ENCODE measurements at places on chromosomes 16 and 17.

DNA sequence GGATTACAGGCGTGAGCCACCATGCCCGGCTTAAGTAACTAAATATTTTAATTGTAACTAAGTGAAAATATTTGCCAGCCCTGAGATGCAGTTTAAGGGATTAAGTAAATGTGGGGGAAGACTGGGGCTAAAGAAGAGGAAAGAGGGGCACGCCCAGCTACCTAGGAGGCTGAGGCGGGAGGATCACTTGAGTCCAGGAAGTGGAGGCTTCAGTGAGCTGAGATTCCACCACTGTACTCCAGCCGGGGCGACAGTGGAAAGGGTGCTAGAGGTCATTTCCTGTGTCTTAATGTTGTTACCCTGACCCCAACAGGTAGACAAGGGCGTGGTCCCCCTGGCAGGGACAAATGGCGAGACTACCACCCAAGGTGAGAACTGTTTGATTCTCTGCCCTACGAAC lies 2.8 kb downstream of the ALDOA start:
- no peak for DNase-seq

DNA sequence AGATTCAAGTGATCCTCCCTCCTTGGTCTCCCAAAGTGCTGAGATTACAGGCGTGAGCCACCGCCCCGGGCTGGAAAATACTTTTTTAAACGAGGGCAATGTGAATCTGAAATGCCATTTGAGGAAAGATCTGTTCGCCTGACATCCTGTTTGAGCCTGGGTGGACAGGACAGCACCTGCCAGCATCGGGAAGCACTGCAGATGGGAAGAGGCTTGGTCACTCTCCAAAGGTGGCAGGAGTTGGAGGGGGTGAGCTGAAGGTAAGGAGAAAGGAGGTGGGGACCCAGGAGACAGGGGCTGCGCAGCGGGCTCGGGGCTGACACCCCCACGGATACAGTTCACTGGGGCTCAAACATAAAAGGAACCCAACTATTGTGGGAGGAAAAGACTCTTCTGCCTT lies 3.9 kb upstream of the BIRC5 start:
- DNase-seq = no peak

DNA sequence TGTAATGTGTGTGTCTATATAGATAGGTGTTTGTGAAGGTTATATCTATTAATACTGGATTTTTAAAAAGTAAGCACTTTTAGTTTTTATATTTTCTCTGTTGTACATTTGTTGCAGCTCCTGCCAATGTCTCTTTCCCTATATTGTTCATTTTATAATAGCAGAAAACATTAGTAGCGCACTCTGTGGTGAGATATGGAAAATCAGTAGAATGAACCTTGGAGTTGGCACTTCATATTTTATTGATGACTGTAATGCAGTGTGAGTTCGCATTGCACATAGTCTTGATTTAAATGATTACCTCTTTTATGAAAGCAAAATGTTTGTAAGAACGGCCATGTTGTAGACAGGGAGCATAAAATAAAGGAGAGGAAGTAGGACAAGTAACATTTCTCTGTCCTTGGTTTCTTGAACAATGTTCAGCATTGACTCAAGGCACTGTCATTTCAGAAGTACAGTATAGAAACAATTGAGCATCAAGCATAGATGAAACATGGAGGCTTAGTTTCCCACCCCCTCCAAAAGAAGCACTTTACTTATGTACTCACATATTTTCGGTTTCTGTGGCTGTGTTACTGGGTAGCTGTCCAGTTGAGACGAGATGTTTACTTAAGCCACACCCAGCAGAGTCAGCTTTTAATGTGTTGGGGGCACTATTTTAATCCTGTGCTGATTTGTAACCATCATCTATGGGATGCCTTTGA lies 74.0 kb downstream of the TANC2 start:
- DNase-seq = peak; percentile 56

DNA sequence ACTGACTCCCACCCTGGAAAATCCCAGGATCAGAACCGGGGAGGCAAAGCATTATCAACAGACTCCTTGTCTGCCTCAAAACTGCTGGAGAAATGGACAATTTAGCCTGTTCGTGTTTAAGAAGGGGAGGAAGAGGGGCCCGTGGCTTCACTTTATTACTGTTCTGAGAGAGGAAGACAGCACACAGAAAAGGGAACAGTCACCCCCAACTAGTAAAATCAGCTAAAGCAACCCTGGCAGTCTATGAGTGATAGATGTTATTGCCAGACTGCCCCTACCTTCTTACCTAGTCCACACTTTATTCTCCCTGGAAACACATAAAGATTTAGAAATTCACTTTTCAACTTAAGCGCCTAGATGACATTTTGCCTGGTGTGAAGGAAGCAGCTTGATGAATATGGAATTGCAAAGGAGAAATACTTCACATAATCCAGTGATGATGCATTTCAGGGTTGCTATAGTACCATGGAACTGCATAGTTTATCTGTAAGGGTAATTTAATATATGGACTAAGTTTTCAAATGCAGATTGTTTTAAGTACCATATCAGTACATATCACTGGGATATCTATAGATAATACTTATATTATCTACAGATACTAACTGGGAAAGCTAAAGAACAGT lies 36.9 kb upstream of the TRAP1 start:
- DNase-seq = peak; percentile 62

DNA sequence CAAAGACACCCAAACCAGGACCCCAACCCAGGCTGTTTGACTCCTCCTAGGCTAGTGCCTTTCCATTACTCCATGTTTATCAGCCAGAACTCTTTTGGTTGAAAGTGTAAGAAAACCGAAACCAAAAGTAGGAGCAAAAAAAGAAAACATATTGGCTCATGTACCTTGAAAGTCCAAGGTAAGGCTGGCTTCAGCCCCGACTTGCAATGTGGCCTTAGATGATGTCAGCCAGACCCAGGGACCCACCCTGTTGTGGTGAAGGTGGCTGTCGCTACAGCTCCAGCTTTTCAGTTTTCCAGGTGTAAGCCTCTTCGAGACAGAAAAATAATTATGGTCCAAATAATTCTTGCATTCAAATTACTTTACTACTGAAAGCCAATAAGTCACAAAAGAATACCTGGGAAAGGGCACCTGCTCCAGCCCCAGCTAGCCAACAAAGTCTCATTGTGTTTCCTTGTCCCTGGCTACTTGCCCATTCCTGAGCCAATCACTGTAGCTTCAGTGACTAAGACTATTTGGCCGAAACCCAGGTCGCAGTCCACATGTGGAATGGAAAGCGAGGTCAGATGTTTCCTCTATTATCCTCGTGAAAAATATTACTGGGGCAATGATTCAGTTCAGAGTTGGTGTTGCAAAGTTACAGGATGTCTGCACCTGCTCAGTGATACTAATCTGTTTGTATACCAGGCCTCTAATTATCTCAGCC lies 20.7 kb downstream of the DNAH9 start:
- no peak for DNase-seq

GRCh38 chr17:20120836-20121235 lies 111.7 kb downstream of the SPECC1 start:
- DNase-seq = no peak

DNA sequence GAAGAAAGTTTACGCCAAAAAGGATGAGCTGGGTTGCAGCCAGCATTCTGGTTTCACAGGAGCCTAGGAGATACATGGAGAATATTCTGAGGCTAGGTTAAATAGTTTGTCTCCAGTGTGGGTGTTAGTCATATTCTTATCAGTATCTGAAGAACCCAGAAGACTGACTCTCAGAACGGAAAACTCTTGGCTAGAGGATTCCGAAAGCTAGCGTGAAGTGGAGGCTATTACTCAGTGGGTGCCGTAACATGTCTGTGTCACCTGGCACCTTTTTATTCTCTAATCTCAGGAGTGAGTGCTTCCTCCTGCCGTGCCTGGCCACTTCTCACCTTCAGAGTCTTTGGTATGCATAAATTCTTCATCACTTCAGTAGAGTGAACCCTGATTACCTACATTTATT lies 199.5 kb downstream of the WWOX start:
- DNase-seq = no peak

DNA sequence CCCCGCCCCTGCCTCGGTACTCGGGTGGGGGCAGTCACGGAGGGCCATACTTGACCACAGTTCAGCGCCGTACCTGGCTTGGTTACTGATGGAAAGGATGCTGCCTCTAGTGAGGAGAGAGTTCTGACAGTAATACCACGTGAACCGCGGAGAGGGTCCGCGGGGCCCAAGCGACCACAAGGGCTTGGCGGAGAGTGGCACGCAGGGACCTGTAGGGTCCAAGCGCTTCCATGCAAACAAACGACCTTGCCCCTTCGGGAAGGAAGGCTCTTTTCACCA lies 9.2 kb downstream of the KDM6B start:
- DNase-seq = no peak
